ENCODE measurements at places on chromosomes 16 and 17.

- no peak for DNase-seq
These were observed 143.7 kb upstream of the ZFHX3 start for GRCh38 chr16:73191660-73192046.

DNA sequence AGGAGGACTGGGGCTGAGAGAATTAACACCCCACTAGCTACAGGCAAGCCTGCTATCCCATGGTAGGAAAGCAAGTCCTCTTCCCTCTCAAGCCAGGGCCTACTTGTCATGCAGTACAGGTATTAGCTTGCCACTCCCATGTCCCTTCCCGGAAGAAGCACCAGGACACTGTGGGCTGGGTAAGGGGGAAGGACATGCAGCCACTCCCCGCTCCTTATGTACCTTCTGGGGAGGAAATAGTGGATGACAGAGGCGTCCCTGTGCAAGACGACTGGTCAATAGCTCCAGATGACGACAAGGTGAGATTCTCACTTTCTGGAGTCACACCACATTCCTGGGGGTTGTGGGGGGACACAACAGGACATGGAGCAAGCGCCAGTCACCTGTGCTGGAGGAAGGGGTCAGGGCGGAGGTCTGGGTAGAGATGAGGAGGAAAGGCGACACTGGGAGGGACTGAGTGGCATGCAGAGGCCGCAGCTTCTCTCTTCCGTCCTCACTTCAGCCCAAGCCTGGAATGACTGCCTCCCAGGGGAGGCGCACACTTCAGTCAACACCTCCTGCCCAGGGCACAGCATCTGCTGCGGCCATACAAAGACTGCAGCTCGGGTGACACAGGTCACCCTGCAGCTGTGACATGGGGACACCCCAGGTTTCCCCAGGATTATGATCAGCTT is 15.1 kb upstream of the FOXJ1 start:
- no peak for DNase-seq

GRCh38 chr17:4333041-4333440 is 33.4 kb downstream of the UBE2G1 start:
- no peak for DNase-seq

- no peak for DNase-seq
These were observed 97.0 kb upstream of the FA2H start for GRCh38 chr16:74871608-74872007.

DNA sequence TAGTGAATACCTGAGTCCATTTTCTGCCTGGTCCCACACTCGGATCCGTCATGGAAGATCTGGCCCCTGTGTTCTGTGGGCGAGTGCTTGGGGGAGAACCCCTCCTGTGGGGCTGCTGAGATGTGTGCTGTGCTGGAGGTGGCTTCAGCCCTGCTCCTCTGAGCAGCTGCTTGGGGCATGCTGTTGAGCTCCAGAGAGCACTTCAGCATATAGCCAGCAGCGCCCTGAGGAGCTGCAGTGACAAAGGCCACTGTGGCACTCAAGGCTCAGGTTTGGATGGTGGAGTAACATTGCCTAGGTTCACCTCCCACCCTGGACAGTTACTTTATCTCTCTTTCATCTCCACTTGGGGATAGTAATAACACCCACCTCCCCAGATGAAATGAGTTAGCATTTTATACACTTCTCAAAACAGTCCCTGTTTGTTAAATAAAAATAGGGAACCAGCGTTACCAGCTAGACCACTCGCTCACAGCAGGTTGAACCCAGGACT is 75.3 kb downstream of the KSR1 start:
- DNase-seq = no peak

GRCh38 chr17:65975878-65976277 is 216.1 kb downstream of the CEP112 start:
- DNase-seq = no peak

DNA sequence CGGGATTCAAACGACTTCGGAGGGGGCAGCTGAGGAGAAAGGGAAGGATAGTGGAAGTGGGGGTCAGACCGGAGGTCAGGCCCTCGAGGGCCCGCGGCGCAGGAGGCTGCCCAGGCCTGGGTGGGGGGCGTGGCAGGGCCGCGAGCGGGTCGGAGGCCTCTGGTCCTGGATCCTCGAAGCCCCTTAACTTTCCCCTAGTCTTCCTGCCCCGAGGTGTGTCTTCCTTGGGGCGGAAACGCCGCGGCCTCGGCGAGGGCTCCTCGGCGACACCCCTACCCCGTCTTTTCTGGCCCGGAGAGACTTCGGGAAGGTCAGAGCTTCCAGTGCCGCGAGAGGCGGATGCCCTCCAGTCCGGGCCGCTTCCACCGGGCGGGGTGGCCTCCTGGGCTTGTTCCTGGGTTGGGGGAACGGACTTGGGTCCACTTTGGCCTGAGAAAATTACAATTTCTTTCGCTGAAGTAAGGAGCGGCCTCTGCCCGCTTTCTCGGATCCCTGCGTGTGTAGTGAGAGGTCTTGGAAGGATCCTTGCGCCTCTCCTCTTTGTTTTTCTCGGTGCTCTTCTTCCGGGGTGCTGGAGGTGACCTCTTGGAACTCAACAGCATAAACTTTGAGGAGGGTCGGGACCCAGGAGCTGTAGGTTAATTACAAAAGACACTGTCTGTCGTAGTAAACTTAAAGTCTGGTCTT is 491 bp downstream of the IST1 start:
- DNase-seq = no peak

DNA sequence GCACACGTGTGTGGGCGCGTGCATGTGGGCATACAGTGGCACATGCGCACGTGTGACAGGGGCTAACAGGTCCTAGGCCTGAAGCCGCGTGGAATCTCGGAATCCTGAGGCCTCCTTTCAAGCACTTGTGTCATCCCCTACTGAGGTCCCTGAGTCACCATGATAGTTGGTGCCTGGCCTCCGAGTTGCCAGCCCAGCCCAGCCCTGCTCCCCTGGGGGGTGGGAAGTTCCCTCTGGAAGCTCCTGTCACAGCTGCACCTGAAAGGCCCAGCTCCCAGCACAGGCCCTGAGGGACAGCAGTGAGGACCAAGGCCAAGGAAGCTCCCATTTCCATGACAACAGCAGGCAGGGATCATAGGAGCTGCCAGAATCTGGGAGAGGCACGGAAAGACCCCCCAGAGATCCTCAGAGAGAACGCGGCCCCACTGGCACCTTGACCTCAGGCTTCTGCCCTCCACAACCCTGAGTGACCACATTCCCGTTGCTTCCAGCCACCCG is 35.4 kb upstream of the ENPP7 start:
- no peak for DNase-seq

GRCh38 chr16:48383009-48383876 is 2.0 kb downstream of the SIAH1 start:
- no peak for DNase-seq

- DNase-seq = no peak
These were observed 5.4 kb downstream of the NAT9 start for GRCh38 chr17:74770498-74771318.

DNA sequence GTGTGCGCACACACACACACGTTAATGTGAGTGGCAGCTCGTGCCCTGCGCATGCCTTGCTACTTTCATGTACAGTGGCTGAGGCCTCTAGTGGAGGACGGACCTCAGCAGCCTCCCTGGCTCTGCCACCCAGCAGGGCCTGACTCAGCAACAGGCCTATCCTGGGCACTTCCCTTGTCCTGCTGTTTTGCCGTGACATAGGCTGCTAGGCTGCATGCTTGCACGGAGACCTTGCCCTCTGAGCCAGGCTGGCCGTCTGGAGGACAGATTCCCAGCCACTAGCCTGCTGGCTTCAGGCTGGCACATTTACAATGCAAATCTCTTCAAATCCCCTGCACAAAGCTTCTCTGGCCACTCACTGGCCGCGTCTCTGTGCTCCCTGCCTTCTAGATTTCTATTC is 9.5 kb downstream of the RNF213 start:
- no peak for DNase-seq

GRCh38 chr17:11705111-11705510 is 106.8 kb downstream of the DNAH9 start:
- no peak for DNase-seq

- no peak for DNase-seq
These were observed 8.7 kb upstream of the PRPF8 start for GRCh38 chr17:1693339-1693738.

DNA sequence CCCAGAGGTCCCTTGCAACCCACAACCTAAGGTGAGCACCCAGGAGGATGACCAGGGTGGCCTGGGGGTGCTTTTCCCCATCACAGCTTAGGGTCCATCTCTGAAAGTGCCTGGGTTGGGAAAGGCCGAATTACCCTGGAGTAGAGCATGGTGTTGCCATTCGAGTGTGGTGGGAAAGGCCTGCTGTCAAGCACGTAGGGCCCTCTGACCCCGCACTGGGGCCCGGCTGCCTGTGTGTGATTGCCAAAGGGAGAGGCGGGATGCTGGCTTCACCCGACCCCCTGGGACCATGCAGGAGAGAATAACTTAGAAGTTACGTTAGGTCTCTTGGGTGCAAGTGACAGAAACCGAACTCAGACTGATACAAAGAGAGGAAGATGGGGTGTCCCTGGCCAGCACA is 27.7 kb upstream of the NDRG4 start:
- no peak for DNase-seq

- no peak for DNase-seq
These were observed 95.3 kb upstream of the RPL38 start for GRCh38 chr17:74108126-74108705.

GRCh38 chr16:12815361-12815760 is 11.7 kb upstream of the CPPED1 start:
- no peak for DNase-seq

DNA sequence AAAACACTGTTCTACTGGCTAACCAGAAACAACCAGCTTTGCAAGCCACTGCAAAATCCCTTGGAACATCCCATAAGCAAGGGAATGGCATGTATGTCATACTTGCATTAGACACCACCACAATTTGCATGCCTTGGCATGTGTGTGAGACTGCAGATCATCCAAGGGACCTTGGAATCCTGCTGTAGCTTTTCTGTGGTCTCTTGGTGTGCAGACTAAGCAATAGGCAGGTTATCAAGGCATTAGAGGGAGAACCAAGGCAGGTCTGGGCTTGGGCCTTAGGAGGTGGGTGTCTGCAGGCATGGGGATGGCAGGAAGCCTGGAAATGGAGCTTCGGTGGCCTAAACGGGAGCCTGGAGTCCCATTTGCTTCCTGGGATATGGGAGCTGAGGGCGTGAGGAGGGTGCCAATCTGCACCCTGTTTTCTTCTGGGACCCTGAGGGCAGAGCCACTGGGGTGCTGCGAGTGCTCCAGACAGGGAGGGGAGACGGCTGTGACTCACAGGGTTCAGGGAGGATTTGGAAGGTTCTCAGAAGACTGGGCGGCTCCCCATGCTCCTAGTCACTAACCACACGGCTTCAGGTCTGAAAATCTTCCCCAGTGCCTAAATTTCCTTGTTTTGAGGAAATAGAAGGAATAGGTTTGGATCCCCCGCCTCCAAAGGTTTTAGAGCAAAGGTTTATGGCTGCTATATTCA is 36.6 kb downstream of the FAM20A start:
- no peak for DNase-seq

DNA sequence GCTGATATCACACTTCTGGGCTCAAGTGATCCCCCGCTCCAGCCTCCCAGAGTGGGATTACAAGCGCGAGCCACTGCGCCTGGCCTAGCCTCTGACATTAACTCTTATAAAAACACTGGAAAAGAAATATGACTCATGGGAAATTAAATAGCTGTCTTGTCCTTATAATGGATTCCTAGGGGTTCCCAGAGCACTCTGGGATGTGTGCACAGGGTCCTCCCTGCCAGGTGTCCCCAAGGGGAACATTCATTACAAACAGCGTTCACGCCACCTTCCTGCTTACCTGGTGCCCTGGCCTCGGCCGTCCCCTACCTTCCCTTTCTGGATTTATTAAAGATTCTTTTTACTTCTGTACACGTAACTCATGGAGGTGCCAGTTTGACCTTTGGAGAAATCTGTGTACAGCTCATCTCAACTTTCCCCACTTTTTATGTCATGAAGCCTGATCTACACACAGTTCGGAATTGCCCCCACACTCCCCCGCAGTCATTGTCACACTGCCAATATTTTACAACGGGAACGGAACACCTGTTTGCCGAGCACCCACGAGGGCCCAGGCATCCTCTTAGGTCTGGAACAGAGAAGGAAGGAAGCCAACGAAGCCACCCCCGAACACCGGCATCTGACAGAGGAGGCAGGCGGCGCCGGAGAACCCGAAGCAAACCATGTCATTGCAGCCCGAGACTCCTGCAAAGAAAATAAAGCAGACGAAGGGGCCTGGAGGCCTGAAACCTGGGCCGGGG is 39.7 kb upstream of the MEAK7 start:
- no peak for DNase-seq

- DNase-seq = no peak
These were observed 468 bp downstream of the FLYWCH2 start for GRCh38 chr16:2883458-2883908.

- DNase-seq = no peak
These were observed 67.7 kb downstream of the CYLD start for GRCh38 chr16:50809561-50809960.

DNA sequence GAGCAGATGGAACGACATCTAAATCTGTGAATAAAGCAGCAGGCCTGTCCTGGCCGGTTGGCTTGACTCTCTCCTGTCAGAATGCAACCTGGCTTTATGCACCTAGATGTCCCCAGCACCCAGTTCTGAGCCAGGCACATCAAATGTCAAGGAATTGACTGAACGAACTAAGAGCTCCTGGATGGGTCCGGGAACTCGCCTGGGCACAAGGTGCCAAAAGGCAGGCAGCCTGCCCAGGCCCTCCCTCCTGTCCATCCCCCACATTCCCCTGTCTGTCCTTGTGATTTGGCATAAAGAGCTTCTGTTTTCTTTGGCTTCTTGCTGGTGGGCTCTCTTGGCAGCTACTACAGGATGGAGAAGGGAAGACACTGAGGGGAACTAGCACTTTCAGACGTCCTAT is 4.1 kb upstream of the RSAD1 start:
- no peak for DNase-seq

- DNase-seq = no peak
These were observed 4.9 kb upstream of the CBX4 start for GRCh38 chr17:79843816-79844800.

GRCh38 chr16:24580665-24581064 is 41.3 kb downstream of the RBBP6 start:
- peak; percentile 8 for DNase-seq

- DNase-seq = no peak
These were observed 93.7 kb downstream of the CA10 start for GRCh38 chr17:52064791-52065211.

- DNase-seq = no peak
These were observed 18.9 kb downstream of the CDR2 start for GRCh38 chr16:22355487-22355908.

DNA sequence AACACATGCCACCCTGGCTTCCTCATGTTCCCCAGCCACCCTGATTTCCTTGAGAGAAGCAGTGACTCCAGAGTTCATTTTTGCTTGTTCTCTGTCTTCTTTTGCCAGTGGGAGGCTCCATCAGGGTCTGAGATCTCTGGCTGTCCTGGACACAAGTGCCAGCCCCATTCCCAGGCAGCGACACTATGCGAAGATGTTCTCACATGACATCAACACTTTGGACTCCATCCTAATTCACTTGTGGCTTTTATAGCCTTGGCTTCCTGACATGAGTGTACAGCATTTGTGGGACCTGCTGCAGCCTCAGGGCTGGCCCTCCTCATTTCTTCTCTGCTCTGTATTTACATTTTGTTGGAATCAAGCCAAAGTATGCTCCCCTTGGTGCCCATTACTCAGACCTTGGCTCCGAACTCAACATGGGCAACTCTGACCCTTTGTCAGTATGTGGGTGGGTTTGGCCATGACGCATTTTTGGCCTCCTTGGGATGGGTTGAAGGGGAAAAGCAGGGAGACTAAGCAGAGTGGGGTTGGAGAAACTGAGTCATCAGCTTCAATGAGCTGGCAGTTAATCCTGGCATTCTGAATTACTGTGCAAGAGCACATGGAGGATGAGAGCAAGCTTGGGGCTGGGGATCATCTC is 119.0 kb upstream of the EEF2KMT start:
- DNase-seq = no peak

- no peak for DNase-seq
These were observed 16.7 kb downstream of the ADCY7 start for GRCh38 chr16:50282955-50283631.

Measured in AG09309 (cell line).